ENCODE measurements at places on chromosomes 7 and 10.

- peak; percentile 80 for DNase-seq
Measured at GRCh38 chr7:66413379-66414114, 208.4 kb downstream of the TPST1 start.

DNA sequence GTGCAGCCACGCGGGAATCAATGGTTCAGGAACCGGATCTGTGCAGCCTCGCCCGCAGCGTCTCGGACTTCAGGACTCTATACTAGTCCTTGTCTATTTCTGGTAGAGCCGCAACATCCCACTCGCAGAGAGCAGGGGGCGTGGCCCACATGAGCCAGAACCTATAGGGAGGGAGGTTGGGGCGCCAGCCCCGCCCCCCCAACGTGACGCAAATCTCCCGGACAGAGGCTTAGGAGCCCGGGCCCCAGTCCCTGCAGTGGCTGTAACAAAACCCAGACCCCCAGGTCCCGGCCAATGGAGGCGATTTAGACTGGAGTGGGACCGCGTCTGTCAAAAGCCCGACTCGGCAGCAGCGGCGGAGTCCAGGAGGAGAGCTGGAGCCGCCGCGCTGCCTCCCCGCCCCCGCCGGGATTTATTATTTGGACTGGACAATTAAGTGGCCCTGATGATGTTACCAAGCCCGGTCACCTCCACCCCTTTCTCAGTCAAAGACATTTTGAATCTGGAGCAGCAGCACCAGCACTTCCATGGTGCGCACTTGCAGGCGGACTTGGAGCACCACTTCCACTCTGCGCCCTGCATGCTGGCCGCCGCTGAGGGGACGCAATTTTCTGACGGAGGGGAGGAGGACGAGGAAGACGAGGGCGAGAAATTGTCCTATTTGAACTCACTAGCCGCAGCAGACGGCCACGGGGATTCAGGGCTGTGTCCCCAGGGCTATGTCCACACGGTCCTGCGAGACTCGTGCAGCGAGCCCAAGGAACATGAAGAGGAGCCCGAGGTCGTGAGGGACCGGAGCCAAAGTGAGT, at the start of gene NKX2-3:
Gene NKX2-3 (plus strand): TSS at position 256 of the 809 bp plus-strand sequence. CDS start 190 bp downstream, at position 446.
- DNase-seq, result peak; percentile 32

DNA sequence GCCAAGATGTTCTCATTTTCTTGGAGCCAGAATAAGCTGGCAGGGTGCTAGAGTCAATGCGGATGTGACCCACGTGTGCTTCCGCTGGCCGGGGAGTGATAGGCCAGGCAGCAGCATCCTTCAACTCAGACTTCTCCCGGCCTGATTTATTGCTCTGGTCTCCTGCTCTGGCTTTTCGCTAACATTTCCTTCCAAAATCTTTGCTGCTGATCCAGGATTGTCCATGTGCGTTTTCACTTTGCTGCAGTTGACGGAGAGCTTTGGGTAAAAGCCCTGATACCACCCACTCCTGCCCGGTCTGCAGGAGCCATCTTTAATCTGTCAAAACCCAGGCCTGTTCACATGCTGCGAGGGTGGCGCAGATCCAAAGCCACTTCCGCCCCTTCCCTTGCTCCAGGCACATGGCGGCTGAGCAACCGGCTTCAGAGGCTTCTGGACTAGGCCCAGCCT, 106.8 kb downstream of the CYP26A1 start:
- DNase-seq, result peak; percentile 72

GRCh38 chr7:85734823-85735222, 548.0 kb upstream of the SEMA3D start:
- no peak for DNase-seq

- no peak for DNase-seq
Measured at GRCh38 chr10:131943021-131943814, 38.5 kb downstream of the BNIP3 start.

- DNase-seq, result no peak
Measured at GRCh38 chr7:55569797-55570196, 2.5 kb downstream of the VOPP1 start.

- DNase-seq, result no peak
Measured at GRCh38 chr7:20237464-20238193, 20.4 kb upstream of the MACC1 start.

GRCh38 chr7:97014145-97014750, 8.9 kb downstream of the DLX6 start:
- DNase-seq, result no peak

GRCh38 chr7:139875821-139876241, 46.8 kb downstream of the TBXAS1 start:
- no peak for DNase-seq

DNA sequence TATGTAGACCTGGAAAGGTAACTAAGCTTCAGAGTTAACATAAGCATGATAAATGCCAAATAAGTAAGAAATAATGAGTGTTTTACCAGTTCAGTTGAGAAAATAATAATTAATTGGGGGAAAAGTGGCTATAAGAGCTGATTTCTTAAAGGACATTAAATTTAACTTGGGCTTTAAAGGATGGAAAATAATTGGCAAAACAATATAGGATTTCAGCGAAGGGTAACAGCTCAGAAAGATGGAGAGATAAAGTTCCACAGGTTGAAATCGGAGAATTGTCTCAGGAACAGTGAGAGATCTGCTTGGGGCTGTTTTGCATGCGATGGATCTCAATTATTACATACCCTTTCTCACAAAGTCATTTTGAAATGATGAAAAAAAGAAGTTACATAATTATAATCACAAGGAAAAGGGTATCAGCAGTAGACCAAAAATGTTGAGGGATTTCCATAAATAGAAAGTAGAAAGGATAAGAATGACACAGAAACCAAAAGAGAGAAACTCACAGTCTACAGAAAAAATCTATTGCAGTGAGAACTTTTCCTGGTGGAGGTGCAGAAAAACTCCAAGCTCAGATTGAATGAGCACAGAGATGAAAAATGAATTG, 40.1 kb upstream of the ITGB8 start:
- DNase-seq, result no peak

- DNase-seq, result no peak
Measured at GRCh38 chr10:66162560-66163143, 763.2 kb upstream of the LRRTM3 start.

GRCh38 chr7:29859524-29860185, 53.3 kb downstream of the WIPF3 start:
- no peak for DNase-seq

GRCh38 chr10:103767756-103768155, 87.6 kb downstream of the SH3PXD2A start:
- no peak for DNase-seq

DNA sequence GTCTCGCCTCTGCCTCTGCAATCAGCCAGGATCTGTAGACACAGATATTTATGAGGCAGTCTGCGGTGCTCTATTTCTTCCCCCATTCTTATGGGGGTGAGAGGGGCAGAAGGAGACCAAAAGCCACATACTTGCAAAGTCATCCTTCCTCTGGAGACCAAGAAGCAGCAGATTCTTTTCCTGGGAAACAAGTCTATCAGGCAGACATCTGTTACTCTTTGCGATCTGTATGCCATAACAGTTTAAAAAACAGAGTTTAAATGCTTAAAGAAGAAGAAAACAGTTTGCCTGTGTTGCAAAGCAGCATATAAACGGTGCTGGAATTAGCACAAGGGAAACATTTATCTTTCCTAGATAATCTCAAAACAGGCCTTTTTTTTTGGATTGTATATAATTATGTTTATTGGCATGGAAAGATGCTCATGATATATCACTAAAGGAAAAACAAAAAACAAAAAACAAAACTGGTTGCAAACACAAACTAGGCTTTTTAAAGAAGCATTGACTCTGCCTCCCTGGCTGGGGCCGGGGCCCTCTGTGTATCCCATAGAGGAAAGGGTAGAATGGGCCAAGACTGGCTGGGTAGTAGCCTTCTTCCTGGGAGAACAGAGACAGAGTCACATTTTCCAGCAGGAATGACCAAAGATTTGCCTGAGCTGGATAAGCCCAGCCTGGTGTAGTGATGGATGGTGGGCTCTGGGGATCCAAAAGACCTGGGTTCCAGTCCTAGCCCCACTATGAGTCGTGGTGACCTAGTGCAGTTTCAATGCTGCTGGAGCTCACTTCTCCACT, 50.4 kb downstream of the RGS10 start:
- DNase-seq, result no peak
